ENCODE measurements at places on chromosomes 1 and 21.

DNA sequence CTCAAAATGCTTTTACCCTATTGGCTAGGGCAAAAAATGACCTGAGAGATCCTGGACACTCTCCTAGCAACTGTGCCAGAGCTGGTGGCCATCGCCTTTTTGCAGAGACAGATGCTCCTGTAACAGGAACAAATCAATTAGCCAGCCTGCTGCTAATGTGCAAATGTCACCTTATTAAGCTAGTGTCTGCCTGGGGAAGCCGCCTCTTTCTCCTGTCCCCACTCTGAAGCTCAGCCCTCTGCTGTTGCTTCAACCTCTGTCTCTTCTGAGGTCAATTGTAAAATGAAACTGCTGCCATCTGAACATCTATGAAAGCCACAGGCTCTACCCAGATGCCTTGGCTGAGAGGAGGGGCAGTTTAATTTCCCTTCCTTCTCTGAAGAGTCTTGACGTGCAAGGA, 85.5 kb upstream of the CACNA1E start:
- DNase-seq: no peak

DNA sequence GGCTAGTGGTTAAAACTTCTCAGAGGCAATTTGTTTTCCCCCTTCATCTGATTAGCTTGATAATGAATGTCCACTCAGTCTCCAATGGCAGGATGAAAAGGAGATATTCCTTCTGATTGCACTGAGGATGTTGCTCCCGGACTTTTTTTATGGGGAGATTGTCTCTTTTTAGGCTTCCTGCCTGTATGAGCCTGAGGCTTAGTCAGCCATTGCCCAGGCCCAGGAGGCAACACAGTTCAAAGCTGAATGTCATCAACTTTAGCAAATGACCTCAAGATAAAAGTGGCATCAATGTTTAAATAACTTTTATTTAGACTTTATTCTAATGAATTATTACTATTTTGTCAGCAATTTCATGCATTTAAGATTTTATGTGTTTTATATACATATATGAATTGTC, 162.9 kb upstream of the PTBP2 start:
- no peak for DNase-seq

DNA sequence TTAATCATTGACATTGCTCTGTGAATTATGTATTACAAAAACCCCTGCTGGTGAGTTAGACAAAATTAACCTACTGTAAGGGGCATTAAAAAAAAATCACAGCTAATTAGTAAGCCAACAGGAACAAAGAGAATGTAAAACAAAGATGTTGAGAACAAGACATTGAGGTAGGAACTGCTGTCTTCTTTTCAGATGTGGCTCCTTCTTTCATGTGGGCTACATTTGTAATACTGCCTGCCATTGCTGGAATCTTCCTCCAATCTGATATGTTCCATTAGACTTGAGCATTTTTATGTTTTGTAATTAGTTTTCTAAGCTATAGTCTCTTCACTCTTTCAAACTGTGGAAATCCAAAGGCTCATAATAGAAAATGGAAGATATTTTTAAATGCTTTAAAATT, 353.0 kb downstream of the ADGRL2 start:
- no peak for DNase-seq

DNA sequence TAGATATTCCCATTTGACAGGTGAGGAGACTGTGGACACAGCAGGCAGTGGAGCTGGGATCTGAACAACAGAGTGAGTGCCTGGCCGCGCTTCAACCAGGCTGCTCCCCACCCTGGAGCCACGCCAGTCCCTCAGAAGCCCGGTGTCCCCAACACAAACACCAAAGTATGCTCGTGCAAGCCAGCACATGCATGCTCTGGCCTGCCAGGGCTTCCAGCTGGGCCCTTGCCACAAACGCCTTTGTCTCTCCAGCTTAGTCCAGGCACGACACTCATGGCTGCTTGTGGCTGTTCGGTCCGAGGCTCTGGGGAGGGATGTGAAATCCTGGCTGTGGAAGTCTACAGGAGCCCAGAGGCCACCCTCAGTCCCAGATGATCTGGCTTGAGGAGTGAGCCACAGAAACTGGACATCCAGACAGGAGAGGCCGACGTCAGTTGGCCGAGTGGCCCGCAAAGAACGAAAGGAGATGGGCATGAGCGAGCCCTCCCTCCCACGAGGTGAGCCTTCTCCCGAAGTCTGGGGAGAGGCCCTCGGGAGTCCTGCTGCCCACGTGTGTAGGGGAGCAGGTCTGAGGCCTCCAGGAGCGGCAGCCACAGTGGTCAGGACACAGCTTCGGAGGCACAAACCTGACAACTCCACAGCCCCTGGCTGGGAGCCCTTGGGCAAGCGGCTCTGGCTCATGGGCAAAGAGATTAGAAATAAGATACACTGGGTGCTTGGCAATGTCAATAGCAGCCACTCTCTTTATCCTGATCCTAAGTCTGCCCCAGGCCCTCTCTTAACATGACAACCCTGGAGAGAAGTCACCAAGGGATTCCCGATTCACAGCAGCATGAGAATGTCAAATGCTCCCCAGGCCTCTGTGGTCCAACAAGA, 117.1 kb upstream of the IFFO2 start:
- DNase-seq: no peak

GRCh38 chr1:88230126-88230525, 453.9 kb upstream of the PKN2 start:
- DNase-seq: no peak

DNA sequence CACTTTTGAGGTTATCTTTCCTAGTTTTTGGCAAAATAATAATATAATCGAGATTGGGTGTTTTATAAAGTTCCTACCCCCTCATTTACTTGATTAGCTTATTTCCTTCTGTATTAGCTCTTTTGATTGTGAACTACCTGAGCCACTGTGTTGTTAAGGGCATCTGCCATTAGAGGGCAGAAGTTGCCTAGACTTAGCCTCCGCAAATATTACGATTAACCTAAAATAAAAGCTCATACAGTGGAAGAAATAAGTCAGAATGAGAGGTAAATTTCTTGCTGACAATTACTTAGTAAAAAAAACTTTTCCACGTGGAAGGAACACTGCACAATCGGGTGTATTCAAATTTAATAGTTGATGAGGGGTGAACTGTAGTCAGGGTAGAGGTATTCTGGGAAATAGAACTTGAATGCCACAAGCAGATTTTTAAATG, 2.3 kb downstream of the H3-3A start:
- no peak for DNase-seq

DNA sequence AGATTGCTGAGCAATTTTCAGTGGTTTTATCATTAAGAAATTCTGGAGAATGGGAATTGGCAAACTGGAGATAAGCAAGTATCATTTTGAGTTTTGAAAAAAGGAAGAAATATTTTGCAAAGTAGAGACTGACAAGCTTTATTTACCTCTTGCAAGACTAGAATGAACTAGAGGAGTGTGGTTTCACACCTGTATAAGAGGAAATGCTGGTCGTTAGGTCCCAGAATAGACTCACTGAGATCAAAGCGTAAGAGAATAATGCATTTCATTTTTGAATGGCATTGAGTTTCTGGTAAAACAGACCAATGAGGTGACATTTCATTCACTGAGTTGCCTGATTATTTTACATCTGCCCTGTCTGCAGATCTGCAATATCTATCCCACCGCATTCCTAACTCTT, 308.1 kb downstream of the ADGRL2 start:
- DNase-seq: no peak

GRCh38 chr21:17393413-17393812, 119.4 kb upstream of the CXADR start:
- DNase-seq: no peak

GRCh38 chr1:109969907-109970306, 14.7 kb upstream of the AHCYL1 start:
- no peak for DNase-seq
